ENCODE measurements at places on chromosomes 11 and 22.

DNA sequence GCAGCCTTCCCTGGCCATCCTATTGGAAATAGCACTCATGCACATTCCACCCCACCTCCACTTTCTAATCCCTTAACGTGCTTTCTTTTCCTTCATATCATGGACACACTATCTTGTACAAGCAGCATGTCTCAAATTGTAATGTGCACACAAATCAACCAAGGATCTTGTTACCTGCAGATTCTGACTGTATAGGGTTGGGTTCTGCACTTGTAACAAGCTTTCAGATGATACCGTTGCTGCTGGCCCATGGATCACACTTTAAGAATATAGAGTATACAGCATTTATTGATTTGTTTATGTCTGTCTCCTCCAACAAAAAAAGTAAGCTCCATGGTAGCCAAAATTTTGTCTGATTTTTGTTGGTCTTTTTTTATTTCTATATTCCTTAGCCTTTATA, 32.4 kb upstream of the POU2AF1 start:
- no peak for DNase-seq

- DNase-seq, result no peak
These were observed 48.6 kb upstream of the SLC22A12 start for GRCh38 chr11:64542172-64543125.

DNA sequence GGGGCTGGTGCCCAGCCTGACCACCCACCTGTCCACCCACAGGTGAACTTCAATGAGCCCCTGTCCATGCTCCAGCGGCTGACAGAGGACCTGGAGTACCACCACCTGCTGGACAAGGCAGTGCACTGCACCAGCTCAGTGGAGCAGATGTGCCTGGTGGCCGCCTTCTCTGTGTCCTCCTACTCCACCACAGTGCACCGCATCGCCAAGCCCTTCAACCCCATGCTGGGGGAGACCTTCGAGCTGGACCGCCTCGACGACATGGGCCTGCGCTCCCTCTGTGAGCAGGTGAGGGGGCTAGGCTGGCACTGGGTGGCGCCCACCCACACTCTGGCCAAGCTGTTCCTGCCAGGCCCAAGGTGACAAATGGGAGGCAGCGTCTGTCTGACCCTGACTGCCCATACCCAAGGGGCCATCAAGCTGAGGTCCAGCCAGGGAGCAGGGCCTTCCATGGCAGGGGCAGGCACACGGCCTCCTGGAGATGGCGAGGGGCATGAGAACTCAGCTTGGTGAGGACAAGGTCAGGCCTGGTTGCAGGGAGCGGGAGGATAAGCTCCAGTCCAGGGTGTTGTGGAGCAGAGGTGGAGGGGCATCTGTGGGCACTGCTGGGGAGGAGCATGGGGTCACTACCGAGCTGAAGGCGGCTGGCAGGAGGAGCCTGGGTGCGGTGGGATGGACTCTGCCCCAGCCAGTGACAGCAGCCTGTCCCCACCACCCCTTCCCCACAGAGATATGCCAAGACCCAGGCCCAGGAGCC, 77.7 kb downstream of the MORC2 start:
- peak; percentile 28 for DNase-seq

- DNase-seq, result no peak
These were observed 297.0 kb downstream of the CTTN start for GRCh38 chr11:70695086-70695960.

DNA sequence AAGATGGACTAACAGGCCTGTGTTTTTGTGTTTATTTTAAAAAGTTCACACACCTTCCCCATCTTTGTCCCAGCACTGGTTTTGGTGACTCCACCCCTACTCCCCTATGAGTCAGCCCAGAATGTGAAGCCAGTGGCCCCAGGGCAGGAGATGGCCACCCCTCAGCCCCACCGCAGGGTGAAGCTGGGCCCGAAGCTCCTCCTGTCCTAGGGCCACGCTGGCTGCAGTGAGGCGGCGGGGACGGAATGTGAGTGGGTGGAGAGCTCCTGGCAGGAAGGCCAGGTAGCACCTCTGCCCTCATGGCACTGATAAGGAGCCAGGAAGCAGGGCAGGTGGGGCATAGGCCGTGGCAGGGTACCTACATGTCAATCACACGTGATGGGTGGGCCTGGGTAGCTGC, 39.9 kb downstream of the SGSM3 start:
- no peak for DNase-seq

- peak; percentile 97 for DNase-seq
These were observed 114.1 kb downstream of the MICAL2 start for GRCh38 chr11:12224537-12224893.

DNA sequence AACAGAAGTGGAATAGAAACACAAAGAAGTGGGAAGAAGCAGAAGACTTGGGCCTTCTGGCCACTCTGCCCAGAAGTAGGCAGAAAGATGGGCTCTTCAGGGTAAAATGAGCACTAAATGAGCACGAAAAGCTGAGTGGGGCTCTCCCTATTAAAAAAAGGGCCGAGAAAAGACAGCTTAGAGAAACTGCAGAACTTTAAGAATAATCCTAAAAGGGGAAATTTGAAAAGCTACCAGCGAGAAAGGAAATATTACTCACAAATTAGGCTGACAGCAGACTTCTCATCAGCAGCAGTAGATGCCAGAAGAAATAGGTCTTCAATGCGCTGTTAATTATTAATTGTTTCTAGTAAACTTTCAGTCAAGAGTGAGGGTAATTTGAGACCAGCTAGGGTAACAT, 78.2 kb downstream of the UVRAG start:
- no peak for DNase-seq

DNA sequence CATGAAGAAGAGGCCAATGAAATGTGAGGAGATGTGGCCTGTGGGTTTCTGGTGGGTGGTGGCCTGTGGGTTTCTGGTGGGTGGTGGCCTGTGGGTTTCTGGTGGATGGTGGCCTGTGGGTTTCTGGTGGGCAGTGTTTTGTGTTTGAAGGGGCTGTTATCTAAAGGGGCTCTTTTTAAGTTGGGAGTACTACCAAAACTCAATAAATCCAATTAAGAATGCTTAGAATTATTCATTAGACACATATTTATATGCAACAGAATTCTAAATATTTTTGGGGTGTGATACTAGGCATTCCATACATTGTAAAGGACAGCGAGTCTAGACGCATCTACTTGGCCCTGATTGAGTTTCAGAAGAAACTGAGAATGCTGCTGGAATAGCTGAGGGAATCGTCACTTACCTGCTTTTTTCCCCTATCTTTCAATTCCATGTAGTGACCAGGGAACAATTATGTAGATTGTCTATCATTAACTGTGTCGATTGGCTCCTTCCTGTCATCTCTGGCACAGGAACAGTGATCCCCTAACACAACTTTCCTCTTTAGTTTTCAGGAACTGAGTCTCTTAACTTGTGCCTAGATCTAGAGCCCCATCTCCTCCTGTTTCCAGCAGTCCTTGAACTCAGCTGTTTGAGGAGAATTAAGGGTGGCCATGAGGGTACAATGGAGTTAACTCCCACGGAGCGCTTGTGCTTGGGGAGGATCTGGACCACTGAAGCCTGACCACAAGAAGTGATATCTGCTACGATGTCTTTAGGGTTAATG, 37.3 kb upstream of the TOP3B start:
- no peak for DNase-seq

- no peak for DNase-seq
These were observed 282.3 kb downstream of the FAT3 start for GRCh38 chr11:92506809-92507336.

- DNase-seq, result peak; percentile 45
These were observed 418 bp downstream of the ACO2 start for GRCh38 chr22:41469218-41469851.

DNA sequence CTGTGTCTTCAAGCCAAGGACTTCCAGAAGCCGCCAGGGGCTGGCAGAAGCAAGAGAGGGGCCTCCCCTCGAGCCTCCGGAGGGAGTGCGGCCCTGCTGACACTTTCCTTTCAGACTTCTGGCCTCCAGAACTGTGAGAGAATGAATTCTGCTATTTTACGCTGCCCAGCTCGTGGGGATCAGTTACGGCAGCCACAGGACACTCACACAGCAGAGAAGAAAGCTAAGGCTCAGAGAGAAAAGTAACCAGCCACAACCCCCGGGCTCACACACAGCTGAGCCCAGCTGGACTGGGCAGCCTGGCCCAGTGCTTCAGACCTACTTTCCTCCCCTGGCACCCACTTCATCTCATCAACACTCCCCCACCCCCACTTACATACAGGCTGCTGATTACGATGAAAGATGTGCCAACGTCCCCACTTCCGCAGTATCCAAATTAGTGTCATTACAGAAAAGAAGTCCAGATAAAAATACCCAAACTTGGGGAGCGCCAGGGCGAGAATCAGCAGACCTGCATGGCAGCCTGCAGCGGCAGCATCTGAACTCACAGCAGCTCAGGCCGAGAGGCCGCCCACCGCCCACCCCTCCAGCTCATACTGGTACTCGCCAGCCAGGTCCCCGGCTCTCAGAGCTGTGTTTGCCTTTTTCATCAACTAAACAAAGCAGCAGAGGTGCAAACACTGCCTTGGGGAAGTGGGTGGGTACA, 15.3 kb downstream of the PHF21B start:
- DNase-seq, result no peak

All from activated CD4-positive, alpha-beta T cell treated with anti-CD3 and anti-CD28 coated beads, Interleukin-2, amount 50 U/mL, for 16 hours (primary cell).